ENCODE measurements at places on chromosomes 11 and 22. TPM values are rescaled to one million over a fixed set of nuclear protein-coding genes. Genes with fewer than 3 reads are reported as not detected.

DNA sequence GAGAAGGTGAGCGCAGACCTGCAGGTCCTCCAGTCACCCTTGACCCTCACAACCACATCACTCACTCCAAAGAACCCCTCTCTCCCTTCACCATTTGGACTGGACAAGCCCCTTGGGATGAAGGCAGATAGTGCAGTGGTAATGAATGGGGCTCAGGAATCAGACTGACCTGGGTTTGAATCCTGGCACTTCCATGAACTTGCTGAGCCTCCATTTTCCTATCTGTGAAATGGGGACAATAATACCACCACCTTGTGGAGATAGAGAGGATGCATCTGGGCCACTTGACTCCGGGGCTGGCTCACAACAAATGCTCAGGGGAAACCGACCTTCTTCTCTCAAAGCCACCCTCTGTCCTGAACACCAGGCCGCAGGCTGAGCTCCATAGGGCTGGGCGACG lies 178.1 kb downstream of the ST3GAL4 start:
- DNase-seq = no peak

The POTEH gene
- not detected for total RNA-seq

- DNase-seq = no peak
These were observed 32.7 kb upstream of the CD82 start for GRCh38 chr11:44532809-44533208.

DNA sequence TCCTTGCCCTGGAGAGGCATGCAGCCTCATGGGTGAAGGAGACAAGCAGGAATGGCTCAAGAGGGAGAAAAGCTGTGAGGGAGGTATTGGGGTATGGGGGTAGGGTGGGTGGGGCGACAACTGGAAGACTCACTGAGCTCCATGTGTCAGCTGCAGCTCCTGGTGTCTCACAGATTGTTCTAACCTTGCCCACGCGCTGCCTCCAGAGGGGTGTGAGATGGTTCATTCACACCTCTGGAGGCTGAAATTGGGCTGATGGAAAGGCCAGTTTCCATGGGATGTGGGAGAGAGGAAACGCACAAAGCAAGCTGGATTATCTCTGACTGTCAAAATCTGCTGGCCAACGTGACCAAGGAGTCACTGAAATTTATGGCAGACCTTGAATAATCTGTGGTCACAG lies 400.4 kb upstream of the NARS2 start:
- no peak for DNase-seq

The TMEM126B gene
- total RNA-seq = 61.3 TPM

- DNase-seq = no peak
These were observed 121.5 kb downstream of the ATG16L2 start for GRCh38 chr11:72935700-72936099.

- no peak for DNase-seq
These were observed 117.2 kb upstream of the NAV2 start for GRCh38 chr11:19595499-19595839.

GRCh38 chr22:38981005-38981991 lies 849 bp upstream of the APOBEC3B start:
- DNase-seq = peak; percentile 59

GRCh38 chr22:36936362-36937116 lies 23.1 kb downstream of the CSF2RB start:
- no peak for DNase-seq

The TRIM29 gene
- total RNA-seq = 0.69 TPM

The NXPE2 gene
- total RNA-seq = 0.05 TPM

The TYR gene
- not detected for total RNA-seq

GRCh38 chr22:24827296-24827695 lies 21.3 kb downstream of the SGSM1 start:
- no peak for DNase-seq

GRCh38 chr11:131674051-131674755 lies 303.8 kb downstream of the NTM start:
- DNase-seq = peak; percentile 59

GRCh38 chr22:43827926-43828724 lies 16.0 kb upstream of the EFCAB6 start:
- no peak for DNase-seq

The CASP5 gene
- not detected for total RNA-seq

GRCh38 chr22:25777411-25777810 lies 35.4 kb downstream of the MYO18B start:
- no peak for DNase-seq

DNA sequence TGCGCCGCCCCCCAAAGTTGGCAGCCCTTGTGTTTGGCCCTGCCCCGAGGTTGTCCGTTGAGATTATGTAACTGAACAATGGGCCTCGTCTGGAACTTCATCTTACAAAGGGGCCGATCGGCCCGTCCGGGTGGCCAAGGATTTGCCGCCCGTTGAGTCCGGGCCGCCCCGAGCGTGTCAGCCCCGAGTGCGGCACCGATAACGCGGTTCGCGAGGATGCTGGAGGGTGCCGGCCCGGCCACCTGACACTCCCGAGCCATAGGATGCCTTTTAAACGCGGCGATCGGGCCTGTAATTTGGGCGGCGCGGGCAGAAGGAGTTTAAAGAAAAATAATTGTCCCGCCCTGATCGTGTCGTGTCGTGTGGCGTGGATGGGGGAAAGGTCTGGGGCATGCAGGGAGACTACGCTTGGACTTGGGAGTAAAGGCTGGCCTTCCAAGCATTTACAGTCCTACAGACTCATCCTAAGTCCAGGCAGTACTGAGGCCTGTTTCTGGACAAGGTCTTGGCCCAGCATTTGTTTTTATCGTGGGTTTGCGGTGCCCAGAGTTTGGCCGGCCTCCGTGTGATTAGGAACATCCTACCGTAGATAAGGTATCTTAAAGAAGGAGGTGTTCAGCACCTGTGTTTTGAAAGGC lies 1.3 kb downstream of the WEE1 start:
- DNase-seq = no peak

The C22orf42 gene
- not detected for total RNA-seq

GRCh38 chr11:133023232-133023631 lies 509.1 kb downstream of the OPCML start:
- no peak for DNase-seq

- no peak for DNase-seq
These were observed 117.7 kb downstream of the GALNT18 start for GRCh38 chr11:11504071-11504470.

DNA sequence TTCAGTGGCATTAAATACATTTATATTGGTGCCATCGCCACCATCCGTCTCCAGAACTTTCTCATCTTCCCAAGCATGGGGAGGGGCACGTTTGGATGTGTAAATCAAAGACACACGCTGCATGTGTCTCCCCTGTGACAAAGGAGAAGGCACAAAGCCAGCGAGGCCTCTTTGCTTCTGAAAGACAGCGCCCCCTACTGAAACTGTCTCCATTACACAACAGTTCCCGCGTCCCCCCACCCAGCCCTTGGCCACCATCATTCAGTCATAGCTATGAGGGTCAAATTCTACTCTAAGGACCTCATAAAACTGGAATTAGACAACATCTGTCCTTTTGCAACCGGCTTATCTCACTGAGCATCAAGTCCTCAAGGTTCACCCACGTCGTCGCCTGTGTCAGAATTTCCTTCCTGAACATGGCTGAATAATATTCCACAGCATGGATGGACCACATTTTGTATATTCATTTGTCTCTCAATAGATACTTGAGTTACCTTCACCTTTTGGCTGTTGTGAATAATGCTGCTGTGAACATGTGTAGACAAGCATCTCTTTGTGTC lies 64.8 kb downstream of the IGF2 start:
- no peak for DNase-seq

GRCh38 chr11:118438314-118438931 lies 2.1 kb downstream of the KMT2A start:
- peak; percentile 84 for DNase-seq

The EHF gene
- total RNA-seq = 43.7 TPM

DNA sequence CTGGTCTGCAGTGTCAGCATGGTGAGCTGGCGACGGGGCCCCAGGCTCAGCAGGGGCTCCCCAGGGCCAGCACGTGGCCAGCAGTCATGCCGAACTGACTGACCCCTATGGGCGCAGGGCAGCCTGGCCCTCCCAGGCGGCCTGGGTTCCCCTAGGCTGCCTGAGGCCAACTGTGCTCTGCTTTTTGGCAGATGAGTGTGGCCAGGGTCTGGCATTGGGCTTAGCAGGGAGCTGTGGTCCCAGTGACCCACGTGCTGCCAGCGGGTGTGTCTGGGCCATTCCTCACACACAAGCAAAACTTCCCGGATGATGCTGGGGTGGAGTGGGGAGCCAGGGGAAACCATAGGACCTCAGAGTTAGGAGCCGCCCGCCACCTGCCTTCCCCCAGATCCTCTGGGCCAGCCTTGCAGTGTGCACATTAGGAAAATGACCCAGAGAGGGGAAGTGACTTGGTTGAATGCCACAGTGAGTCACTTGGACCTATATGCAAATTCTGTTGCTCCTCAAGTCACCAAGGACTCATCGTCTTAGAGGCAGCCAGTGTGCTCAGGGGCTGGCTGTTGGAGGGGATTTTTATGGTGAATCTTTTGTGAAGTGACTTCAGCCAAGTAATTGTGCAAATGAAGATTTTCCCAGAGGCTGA lies 6.5 kb downstream of the ADORA2A start:
- DNase-seq = peak; percentile 69

The MMP7 gene
- 2,825 TPM for total RNA-seq

The NTM gene
- total RNA-seq = 0.85 TPM

DNA sequence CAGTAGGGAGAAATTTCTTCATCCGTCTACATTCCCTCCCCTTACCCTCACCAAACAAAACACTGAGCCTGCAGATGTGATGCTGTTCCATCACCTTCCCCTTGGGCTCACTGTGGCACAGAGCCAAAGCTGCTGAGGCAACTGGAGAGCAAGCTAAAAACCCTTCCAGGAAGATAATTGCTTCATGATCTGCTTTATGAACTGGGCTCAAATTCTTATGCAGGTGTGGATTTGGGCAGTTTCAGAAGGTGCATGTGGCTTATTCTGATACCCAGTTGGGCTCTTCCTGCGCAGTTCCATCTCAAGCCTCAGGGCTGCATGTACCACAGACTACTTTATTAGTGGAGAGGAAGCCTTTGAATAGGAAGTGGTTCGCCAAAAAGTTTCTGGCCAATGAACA lies 58.3 kb downstream of the AAMDC start:
- DNase-seq = no peak

GRCh38 chr11:71240865-71241691 lies 11.3 kb downstream of the SHANK2 start:
- DNase-seq = peak; percentile 99

DNA sequence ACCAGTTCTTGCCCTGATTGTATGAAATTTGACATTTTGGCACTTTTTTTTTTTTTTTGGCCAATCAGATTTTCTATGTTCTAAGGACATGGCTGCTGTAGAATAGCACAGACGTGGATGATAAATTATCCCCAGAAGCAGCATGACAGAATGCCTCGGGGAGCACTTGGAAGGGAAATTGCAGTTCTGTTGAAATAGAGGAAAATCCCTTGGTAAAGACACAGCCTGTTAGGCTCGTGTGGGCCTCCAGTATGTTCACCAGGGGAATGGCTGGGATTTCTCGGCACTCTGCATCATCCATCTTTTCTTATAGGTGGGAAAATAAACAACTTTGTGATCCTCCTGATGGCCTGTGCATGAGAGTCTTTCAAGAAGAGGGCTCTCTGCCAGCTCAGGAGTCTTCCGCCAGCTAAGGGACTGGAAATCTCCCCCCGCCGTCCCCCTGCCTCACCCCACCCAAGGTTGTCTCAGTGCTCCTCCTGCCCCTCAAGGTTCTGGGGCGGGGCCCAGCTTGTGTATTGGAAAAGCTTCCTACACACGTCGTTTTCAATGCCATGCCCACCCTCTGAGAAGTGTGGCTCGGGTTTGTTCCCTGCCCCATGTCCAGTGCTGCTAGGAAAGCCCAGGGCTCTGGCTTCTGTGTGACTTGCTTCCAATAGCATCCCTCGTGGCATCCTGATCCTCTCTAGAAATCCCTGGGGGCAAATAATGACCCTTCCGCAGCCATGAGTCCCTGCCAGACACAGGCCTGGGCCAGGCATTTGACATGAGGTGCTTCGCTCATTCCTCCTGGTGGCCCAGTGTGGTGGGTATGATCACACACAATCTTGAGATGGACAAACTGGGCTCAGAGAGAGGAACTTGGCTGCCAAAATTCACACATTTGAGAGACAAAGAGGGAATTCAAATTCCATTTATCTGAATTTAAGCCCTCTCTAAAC lies 70.6 kb upstream of the ATXN10 start:
- peak; percentile 54 for DNase-seq

DNA sequence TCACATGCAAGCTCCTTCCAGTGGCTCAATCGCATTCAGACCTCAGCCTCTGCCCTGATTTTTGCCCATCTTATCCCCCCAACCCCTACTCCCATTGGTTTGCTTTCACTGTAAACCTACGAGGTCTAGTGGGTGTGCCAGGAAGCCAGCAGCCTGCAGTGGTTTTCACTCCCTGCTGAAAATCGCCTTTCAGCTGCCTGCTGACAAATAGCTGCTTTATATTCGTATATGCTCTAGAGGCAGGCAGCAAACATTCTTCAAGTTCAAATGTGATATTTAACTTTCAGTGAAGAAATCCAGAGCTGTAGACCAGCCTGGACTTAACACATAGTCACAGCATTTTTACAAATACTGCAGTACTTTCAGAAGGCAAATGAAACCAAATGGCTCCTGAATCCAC lies 92.8 kb upstream of the APOA1 start:
- no peak for DNase-seq

DNA sequence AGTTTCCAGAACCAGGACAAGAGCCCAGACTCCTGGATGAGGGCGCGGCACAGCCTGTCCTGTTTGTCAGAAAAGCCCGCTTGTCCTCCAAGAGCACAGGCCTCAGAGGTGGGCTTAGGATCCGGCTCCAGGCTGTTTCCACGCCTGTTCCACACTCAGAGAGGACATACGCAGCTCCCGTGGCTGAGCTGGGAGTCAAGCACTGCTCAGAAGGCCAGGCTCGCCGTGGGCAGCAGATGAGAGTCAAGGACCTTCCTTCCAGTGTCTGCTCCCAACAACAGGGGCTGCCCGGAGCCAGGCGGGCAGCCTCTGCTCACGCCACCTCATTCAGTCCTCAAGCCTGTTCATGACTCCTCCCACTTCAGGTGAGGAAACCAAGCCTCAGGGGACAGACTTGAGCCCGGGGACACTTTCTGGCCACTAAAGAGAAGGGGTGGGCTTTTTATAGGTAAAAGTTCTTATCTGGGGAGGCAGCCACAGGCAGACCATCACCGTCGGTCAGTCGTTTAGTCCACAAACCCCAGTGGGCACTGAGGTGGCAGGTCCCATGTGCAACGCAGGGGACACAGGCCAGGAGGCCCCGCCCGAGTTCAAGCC lies 3.8 kb downstream of the CYB5R3 start:
- no peak for DNase-seq

The PPP6R2 gene
- total RNA-seq = 46.2 TPM

GRCh38 chr22:27218012-27218920 lies 560.9 kb downstream of the MIAT start:
- no peak for DNase-seq

Measured in renal cortical epithelial cell (primary cell).